ENCODE measurements at places on chromosomes 1 and 21. TPM values are rescaled to one million over a fixed set of nuclear protein-coding genes. Genes with fewer than 3 reads are reported as not detected.

The DYNLT5 gene
- total RNA-seq: 0.94 TPM

The MAP10 gene
- 1.9 TPM for total RNA-seq

The DSCAM gene
- not detected for total RNA-seq

The LCE6A gene
- total RNA-seq: not detected

The HPDL gene
- 1.4 TPM for total RNA-seq
